Liver (tissue), 10 donors: ENCODE measurements at places on chromosomes 6 and 20.

DNA sequence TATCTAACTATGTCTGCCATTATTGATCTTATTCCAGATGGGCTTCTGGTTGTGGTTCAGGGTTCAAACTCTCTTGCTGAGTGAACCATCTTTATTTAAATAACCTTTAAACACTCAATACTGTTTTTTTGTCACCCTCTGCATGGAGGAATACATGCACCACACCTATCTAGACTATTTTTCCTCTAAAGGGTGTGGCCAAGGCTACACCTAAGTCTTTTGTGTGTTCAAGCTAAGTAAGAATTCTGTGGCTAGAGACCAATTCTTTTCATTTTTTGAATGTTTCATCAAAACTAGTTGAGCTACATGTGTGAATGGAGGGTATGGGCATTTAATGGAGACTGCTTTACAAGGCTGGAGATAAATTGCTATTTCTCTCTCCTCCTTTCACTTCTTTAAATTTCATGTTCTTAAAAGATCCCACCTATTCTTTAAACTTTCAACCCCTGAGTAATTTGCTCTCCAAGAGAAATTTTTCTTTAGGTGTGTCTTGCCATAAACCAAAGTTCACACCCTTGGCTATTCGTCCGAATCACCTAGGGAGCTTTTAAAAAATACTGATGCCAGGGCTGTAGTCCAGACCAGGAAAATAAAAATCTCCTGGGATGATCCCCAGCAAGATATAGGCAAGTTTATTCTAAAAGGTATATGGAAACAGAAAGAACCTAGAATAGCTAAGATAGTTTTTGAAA lies 24.8 kb upstream of the MBOAT1 start:
- DNase-seq = no peak

GRCh38 chr20:62476056-62476838 lies 452 bp upstream of the GATA5 start:
- peak; percentile 66 for DNase-seq

- no peak for DNase-seq
These were observed 771 bp upstream of the SNAI1 start for GRCh38 chr20:49982072-49982345.

DNA sequence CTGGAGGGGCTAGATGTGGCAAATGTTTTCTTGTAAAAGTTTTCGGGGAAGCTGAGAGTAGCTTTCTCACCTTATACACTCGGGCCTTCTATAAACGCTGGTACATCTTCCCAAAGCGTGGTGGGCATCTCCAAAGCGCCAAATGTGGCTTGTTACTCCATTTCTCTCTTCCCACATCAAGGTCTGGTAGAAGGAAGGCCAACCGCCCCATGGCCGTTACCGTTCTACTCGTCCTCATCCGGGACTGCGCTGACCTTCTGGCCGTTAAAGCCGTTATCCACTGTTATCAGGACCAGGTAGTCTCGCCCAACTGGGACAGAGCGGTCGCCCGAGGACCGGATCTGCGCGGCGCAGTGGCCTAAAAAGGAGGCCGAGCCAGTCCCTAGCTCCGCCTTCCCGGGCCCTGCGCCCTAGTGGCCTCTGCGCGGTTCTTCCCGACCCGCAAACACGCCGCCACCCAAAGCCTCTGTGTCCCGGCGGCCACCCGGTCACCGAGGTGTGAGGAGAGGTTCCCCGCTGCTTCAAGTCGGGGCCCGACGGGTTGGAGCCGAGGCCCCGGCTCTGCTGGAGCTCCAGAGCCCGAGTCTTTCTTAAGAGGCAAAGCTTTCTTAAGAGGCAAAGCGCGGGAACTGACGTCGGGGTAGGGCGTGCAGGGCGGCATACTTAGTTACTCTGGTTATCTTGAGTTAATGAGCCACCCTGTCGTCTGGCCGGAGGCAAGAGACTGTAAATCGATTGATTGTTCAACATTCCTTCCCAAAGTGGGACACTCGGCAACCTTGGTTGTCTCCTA lies 90.5 kb downstream of the GPX5 start:
- DNase-seq = peak; percentile 41

DNA sequence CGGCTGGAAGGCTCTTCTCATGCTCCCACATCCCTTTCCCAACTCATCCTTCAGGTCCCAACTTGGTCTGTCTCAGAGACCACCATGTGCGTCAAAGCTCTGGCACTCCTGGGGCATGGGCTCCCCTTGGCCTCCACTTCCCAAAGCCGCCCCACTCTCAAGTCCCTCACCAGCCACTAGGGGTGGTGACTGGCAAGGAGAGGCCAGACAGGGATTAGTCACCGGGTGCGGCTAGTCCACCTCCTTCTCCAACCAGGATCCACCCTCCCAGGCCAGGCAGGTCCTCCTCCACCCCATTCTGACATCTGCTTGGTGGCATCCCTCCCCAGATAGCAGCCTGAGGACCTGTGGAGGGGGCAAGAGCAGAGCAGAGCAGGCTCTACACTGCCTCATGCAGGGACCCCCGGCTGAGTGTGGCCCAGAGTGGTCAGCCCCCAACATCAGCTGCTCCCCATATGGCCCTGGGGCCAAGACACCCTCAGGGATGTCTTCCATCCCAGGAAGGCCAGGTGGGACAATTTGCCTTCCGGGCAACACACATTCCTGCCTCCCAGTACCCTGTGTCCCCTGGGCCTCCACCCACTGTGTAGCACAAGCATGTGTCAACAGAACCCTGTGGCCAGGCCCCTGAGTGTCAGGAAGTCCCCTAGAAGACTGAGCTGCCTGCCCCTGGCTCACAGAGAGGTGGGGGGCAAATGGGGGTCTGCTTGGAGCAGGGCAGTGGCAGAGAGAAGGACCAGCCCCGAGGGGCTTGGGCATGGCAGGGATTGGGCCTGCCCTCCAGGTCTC lies 29.2 kb downstream of the YTHDF1 start:
- DNase-seq = no peak

DNA sequence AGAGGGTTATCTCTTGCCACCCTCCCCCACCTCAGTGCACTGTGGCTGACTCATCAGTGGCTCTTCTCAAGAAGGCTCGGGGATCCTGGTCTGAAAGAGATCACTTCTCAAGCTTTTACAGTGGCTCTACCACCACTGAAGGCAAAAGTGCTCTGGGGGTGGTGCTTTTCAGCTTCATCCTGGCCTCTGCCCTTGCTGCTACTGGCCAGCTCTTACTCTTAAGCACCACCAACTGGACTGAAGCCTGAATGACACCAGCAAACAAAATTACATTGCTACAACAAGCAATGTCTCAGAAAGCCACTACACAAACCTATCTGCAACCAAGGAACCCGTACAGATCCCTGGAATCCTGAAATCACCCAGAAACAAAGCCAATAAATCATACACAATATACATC lies 402.1 kb downstream of the EPHA7 start:
- no peak for DNase-seq

DNA sequence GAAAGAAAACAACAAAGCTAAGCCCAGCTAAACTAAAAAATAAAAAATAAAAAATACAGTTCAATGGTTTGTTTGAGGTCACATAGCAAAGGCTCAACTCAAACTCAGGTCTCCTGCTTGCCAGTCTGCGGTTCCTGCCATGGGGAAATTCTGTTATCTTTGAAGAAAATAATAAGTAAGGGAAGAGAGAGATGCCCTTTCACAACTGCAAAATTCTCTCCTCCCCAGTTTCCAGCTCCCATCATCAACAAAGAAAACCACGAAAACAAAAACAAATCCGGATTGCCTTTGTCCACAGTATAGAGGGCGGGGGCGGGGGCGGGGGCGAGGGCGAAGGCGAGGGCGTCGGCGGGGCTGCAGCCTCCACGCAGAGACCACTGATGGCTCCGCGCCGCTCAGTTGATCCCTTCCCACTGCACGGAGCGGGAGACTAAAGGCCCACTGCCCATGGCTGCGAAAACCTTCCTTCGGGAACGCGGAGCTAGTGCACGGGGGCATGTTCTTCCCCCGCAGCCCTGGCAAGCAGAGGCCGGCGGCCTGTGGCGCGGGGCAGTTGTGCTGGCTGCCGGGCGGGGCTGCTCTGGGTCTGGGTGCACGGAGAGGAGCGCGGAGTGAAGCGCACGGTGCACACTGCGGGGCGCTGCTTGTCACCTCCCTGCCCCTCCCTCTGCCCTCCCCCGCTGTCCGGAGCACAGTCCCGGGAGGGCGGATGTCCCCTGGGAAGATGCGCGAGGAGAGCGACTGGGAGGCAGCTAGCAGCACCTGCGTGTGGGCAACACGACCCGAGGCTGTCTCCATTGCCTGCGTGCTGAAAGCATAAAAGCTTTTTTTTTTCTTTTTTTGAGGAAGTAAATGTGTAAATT lies 54.1 kb upstream of the TPD52L1 start:
- peak; percentile 63 for DNase-seq

- no peak for DNase-seq
These were observed 6.5 kb downstream of the CEP162 start for GRCh38 chr6:84220809-84221409.

DNA sequence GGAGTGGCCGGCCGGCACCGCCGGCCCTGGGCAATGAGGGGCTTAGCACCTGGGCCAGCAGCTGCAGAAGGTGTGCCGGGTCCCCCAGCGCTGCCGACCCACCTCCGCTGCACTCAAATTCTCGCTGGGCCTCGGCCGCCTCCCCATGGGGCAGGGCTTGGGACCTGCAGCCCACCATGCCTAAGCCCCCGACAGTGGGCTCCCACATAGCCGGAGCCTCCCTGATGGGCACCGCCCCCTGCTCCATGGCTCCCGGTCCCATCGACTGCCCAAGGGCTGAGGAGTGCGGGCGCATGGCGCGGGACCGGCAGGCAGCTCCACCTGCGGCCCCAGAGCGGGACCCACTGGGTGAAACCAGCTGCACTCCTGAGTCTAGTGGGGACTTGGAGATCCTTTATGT lies 13.8 kb downstream of the SPINT4 start:
- DNase-seq = no peak

- no peak for DNase-seq
These were observed 59.4 kb upstream of the TMEM200A start for GRCh38 chr6:130306377-130306776.

DNA sequence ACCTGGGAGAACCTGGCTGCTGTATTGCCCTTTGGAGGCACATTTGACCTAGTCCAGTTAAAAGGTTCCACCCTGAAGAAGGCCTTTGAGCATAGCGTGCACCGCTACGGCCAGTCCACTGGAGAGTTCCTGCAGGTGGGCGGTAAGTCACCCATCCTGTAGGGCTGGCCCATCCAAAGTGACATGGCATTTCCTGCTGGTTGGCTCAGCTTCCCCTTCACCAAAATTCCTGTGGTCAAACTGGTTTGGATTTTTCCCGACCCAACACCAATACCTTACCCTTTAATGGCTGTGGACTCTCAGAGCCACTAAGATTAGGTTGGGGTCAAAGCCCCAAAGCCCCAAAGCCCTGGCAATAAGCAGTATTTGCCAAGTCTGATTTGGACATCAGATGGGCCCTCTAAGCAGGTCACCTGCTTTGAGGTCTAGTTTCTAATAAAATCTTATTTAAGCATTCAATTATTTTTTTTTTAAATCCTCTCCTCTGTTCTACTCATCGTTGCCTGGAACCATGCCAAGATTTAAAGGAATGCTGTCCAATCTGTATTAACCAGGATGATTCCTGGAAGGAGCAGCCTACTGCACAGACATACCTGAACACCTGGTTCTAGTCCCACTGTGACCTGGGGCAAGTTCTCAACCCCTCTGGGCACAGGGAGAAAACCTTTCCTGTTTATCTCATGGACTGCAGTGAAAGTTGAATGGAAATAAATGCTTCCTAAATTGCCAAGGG lies 40.8 kb downstream of the NT5E start:
- DNase-seq = no peak

DNA sequence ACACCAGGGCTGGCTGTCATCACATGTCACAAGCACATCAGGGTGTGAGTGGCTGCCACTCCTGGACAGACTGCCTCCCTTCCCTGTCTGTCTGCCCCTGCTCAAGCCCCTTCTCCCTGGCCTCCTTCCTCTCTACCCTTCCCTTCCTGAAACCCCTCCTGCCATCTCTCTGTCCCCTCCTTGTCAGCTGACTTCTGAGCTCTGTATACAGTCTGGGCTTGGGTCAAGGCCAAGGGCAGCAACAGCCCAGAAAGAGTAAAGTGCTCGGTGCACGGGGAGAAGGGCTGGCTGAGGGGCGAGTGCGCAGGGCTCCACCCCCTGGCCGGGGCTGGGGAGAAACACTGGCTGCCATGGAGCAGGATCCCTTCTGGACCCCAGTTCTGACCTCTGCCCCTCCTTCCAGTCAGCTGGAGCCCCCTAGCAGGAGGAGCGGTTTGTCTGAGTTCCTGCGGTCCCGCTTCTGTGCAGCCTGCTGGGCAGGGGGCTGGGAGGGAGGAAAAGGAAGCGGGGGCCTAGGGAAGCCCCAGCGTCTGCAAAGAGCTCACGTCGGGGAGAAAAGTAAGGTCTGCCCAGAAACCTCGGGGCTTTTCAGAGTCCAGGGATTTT lies 2.0 kb downstream of the LKAAEAR1 start:
- DNase-seq = no peak

DNA sequence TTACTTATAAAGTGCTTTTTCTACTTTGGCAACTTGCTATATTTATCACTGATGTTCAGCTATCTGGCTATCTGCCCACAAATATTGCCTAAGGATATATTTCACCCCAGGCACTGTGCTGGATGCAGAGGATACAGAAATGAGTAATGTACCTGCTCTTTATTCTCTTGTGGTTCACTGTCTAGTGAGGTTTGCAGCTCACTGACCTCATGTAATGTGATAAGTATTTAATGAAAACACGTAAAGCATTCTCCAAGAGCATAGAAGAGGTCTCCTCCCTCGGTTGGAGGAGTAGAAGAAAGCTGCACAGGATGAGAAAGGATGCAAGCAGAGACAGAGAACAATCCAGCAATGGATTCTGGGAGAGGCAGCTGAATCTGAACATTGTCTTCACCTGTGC lies 610.7 kb downstream of the CBLN4 start:
- no peak for DNase-seq

- peak; percentile 51 for DNase-seq
These were observed 16.0 kb downstream of the MARCKS start for GRCh38 chr6:113873043-113873667.

- DNase-seq = no peak
These were observed 480.5 kb upstream of the SULF2 start for GRCh38 chr20:48265791-48266190.
